Caco-2 (cell line): ENCODE measurements at places on chromosomes 3 and 15. TPM values are rescaled to one million over a fixed set of nuclear protein-coding genes. Genes with fewer than 3 reads are reported as not detected.

GRCh38 chr15:55992769-55993110, 672 bp downstream of the NEDD4 start:
- no peak for DNase-seq
- H3K27ac ChIP-seq: no peak overlapping the region

GRCh38 chr3:8529738-8530525, 28.3 kb downstream of the LMCD1 start:
- H3K4me3 ChIP-seq: no peak overlapping the region
- H3K27ac ChIP-seq: no peak overlapping the region
- peaks cover 12% of the 10 kb centered on the region for H3K4me1 ChIP-seq

DNA sequence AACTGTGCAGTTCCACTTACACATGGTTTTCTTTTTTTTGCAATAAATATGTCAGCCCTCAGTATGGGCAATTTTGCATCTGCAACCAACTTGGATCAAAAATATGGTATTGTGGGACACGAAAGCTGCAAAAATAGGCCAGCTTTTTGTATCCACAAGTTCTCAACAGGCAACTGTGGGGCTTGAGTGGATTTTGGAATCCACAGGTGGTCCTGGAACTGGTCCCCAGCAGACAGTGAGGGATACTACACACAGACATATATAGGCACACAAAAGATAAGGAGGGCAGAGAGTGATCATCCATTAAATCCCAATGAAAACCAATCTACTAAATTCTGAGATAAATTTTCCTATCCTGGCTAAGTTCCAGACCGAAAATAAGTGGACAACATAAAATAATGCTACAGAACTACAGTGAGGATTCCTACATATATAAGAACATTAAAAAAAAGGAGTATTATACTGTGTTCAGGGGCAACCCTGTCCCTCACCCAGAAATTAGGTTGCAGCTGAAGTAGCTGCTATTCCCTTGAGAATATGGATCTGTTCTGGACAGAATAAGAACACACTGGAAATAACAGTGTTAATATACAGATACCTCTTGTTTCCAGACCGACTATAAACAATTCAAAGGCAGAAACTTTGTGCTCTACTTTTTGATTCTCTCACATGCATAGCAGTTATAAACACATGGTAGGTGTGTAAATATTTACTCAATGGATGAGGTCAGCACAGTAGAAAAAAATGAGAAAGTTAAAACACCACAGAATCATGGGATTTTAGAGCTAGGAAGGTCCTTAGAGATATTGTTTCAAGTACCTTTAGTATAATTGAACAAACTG, 25.4 kb downstream of the DENND4A start:
- peaks cover 10% of the 10 kb centered on the region; the same call in 1 of the 2 replicates for H3K4me1 ChIP-seq
- no peaks in the 10 kb centered on the region for H3K36me3 ChIP-seq
- no peak for DNase-seq

DNA sequence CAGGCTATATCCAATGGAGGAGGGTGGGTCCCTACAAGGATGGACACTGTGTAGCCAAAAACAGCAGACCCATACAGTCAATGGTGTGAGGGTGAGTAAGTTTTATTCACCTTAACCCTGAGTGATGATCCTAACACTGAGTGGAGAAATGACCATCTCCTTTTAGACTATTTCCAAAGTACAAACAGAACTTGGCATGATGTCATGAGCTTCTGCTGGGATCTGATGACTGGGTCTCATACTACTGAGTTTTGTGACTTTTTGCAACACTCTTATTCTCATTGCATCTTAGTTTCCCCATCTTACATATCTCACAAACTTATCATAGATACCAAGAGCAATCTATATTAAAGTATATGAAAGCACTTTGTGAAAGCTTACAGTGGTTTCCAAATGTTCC, 330.3 kb upstream of the CFAP20DC start:
- no peak overlapping the region for H3K4me3 ChIP-seq
- DNase-seq: no peak
- no peaks in the 10 kb centered on the region for H3K36me3 ChIP-seq
- no peaks in the 10 kb centered on the region; the same call in 1 of the 2 replicates for H3K27me3 ChIP-seq
- H3K4me1 ChIP-seq: no peaks in the 10 kb centered on the region
- H3K27ac ChIP-seq: no peak overlapping the region

The GASK1A gene
- 0.16 TPM in 1 of 2 replicates, not detected in the other for total RNA-seq

DNA sequence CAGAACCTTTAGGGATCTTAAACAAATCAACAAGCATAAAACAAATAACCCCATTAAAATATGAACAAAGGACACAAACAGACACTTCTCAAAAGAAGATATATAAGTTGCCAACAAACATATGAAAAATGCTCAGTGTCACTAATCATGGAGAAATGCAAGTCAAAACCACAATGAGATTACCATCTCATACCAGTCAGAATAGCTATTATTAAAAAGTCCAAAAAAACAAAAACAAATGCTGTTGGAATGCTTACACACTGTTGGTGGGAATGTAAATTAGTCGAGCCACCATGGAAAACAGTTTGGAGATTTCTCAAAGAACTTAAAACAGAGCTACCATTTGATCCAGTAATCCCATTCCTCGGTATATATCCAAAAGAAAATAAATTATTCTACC, 423.6 kb downstream of the OTOL1 start:
- no peaks in the 10 kb centered on the region for H3K36me3 ChIP-seq
- no peak overlapping the region for H3K4me3 ChIP-seq
- H3K4me1 ChIP-seq: no peaks in the 10 kb centered on the region
- DNase-seq: no peak
- no peak overlapping the region for H3K27ac ChIP-seq
- H3K27me3 ChIP-seq: no peaks in the 10 kb centered on the region

The CATSPER2 gene
- 1.4 and 2.4 TPM in 2 replicates for total RNA-seq

DNA sequence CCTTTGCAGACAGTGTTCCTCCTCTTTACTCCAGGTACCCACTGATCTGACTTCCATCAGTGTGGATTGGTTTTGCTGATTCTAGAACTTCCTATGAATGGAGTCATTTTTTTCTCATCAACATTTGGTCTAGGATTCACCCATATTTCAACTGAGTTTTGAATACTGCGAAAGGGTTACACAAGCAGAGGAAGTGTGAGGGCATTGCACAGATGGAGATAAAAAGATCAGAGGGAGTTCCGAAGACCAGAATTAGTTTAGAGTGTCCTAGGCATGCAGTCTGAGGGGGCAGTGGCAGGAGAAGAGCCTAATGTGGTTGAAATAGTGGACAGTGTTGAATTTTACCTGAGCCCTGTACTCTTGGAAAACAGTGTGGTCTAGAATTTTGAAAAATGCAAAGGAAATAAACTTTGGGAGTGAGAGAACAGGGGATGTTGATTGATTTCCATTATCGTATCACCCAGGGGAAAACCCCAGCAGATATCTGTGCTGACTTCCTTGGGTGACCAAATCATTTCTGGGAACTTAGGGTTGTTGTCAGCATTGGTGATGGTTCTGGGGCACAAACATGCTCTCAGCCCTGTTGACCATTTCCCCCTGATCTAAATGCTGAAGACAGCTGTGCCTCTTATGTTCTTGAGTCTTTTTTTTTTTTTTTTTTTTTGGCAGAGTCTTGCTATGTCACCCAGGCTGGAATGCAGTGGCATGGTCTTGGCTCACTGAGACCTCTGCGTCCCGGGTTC, 327.4 kb upstream of the LRRFIP2 start:
- H3K27ac ChIP-seq: peak overlapping the region; percentile 10
- no peaks in the 10 kb centered on the region for H3K27me3 ChIP-seq
- no peak for DNase-seq
- H3K36me3 ChIP-seq: no peaks in the 10 kb centered on the region
- peaks cover 52% of the 10 kb centered on the region for H3K4me1 ChIP-seq
- no peak overlapping the region for H3K4me3 ChIP-seq

- no peaks in the 10 kb centered on the region for H3K27me3 ChIP-seq
- H3K27ac ChIP-seq: no peak overlapping the region
- no peak overlapping the region for H3K4me3 ChIP-seq
- no peak for DNase-seq
- no peaks in the 10 kb centered on the region for H3K36me3 ChIP-seq
Measured at GRCh38 chr15:37209041-37209363, 108.7 kb upstream of the MEIS2 start.

DNA sequence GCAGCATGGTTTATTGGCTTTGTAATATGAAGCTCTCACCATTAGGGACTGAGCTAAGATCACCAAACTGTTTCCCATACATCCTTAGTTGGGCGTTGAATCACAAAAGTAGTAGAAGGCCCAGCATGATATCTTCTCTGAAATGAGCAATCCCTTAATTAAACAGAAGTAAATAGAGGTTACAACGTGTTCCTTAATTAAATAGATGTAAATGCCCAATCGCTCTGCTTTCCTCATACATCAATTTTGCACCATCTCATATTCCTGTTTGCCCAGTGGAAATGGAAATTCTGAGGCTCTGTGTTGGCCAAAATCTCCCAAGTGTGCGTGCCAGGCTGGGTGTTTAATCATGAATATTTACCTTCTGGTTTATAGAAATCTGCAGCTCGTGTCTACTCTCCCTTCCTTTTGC, 107.4 kb upstream of the FOXB1 start:
- no peaks in the 10 kb centered on the region for H3K4me1 ChIP-seq
- DNase-seq: no peak
- H3K27ac ChIP-seq: no peak overlapping the region

The ADAMTS7 gene
- total RNA-seq: 1.1 and 2.0 TPM in 2 replicates

DNA sequence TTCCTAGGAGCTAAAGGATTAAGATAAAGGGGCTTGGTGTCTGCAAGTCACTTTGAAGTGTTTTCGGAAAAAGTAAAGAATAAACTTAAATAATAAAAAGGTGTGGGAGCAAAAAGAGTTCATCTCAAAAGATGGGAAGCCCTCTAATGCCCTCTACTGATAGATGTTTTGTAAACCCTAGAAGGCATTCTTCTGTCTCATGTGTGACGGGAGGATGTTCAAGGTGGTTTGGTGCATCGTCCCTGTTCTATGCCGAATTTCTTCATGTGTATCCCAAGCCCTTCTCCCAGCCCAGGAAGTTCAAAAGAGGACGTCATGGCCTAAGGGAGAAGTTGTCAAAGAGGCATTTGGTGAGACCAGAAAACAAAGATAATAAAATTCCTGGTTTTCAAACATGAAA, 37.2 kb downstream of the CCK start:
- no peak for DNase-seq
- H3K27ac ChIP-seq: no peak overlapping the region
- H3K27me3 ChIP-seq: no peaks in the 10 kb centered on the region
- peaks cover 4% of the 10 kb centered on the region; the same call in 1 of the 2 replicates for H3K4me1 ChIP-seq
- no peak overlapping the region for H3K4me3 ChIP-seq
- H3K36me3 ChIP-seq: 0 out of 2 replicates have a peak, but pooled peaks cover under 1% of the 10 kb centered on the region

DNA sequence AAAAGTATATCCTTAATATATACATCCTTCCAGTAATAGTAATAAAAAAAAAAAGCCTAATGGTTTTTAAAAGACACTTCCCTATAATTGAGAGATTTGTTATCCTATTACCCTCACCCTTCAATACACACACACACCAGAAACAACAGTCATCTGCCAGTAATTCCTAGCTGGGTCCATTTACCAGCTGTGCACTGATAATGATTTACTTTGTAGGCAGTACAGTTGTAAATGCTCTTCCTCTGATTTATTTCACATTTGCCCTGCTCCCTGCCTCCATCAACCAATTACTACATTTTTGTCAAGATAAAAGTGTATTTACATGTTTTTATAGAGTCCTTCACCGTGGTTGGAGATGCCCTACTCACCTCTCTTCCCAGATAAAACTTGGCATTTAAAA, 12.4 kb downstream of the TPM1 start:
- peaks cover 3% of the 10 kb centered on the region; the same call in 1 of the 2 replicates for H3K36me3 ChIP-seq
- H3K4me3 ChIP-seq: no peak overlapping the region
- H3K27ac ChIP-seq: no peak overlapping the region
- H3K27me3 ChIP-seq: no peaks in the 10 kb centered on the region

DNA sequence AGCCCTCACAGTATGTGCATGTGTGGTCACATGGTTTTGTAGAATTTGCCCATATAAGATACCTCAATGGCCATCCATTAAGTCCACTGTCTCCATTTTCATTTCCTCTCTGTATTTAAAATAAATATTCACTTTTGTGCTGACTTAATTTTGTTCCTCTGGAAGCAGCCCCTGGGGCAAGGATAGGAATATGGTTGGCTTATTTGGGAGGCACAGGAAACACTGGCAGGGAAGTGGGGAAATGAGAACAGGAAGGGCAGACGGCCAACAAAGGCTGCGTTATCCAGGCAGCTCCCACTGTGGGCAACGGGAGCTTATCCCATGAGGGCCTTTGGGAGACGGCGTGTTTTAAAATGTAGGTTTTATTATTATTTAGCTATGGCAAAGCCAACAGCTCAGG, 148.6 kb downstream of the SHQ1 start:
- no peak for DNase-seq
- H3K4me1 ChIP-seq: peaks cover 8% of the 10 kb centered on the region
- H3K4me3 ChIP-seq: no peak overlapping the region
- no peaks in the 10 kb centered on the region for H3K27me3 ChIP-seq
- H3K36me3 ChIP-seq: no peaks in the 10 kb centered on the region

DNA sequence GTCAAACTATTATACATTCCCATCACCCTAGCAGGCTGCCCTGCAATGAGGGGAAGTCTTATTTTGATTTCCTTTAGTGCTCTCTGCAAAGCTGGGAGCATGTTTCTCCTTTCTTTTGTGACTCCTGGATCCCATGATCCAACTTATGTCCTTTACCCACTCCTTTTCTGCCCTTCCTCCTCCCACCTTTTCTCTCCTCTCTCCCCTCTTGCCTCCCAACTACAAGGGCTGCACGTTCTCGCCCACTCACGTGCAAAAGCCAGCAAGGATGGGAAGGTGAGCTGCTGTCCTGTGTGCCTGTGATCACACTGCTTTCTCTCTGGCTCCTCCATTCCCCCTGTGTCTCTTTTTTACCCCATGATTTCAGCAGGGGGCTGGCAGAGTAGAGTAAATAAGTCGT, 6.1 kb downstream of the VIPR1 start:
- H3K4me3 ChIP-seq: no peak overlapping the region
- DNase-seq: no peak
- no peaks in the 10 kb centered on the region for H3K36me3 ChIP-seq
- H3K4me1 ChIP-seq: peaks cover 42% of the 10 kb centered on the region

GRCh38 chr3:167066977-167067786, 312.9 kb downstream of the ZBBX start:
- no peak overlapping the region for H3K27ac ChIP-seq
- H3K4me3 ChIP-seq: no peak overlapping the region
- H3K27me3 ChIP-seq: no peaks in the 10 kb centered on the region
- DNase-seq: no peak
- H3K4me1 ChIP-seq: no peaks in the 10 kb centered on the region

- peaks cover 35% of the 10 kb centered on the region for H3K4me1 ChIP-seq
- DNase-seq: peak; percentile 41
- no peak overlapping the region for H3K4me3 ChIP-seq
- H3K27ac ChIP-seq: peak overlapping the region; percentile 36
Measured at GRCh38 chr3:14278799-14279625, 100.4 kb downstream of the LSM3 start.

- H3K4me1 ChIP-seq: no peaks in the 10 kb centered on the region
- H3K27ac ChIP-seq: no peak overlapping the region
Measured at GRCh38 chr3:80213086-80213485, 445.3 kb upstream of the ROBO1 start.

The SLC28A2 gene
- total RNA-seq: 0.11 and 0.14 TPM in 2 replicates

The IMPG2 gene
- total RNA-seq: 0.07 TPM in 1 of 2 replicates, not detected in the other

- no peak overlapping the region for H3K27ac ChIP-seq
- H3K27me3 ChIP-seq: no peaks in the 10 kb centered on the region
- no peak for DNase-seq
- no peak overlapping the region for H3K4me3 ChIP-seq
Measured at GRCh38 chr3:196202516-196202970, 8.7 kb downstream of the ZDHHC19 start.

The DUOX2 gene
- total RNA-seq: 6.9 and 8.3 TPM in 2 replicates

The ARHGEF26 gene
- 19.3 and 20.8 TPM in 2 replicates for total RNA-seq

GRCh38 chr3:7581831-7582230, 720.9 kb downstream of the GRM7 start:
- H3K4me1 ChIP-seq: no peaks in the 10 kb centered on the region
- no peak overlapping the region for H3K4me3 ChIP-seq
- no peaks in the 10 kb centered on the region for H3K36me3 ChIP-seq
- H3K27me3 ChIP-seq: no peaks in the 10 kb centered on the region
- no peak overlapping the region for H3K27ac ChIP-seq
- no peak for DNase-seq

The OR5K4 gene
- not detected in 2 replicates for total RNA-seq
